NT2/D1 (cell line): ENCODE measurements at places on chromosomes 6 and 20.

- DNase-seq = peak; percentile 69
These were observed 47.8 kb upstream of the IMPG1 start for GRCh38 chr6:76120302-76120701.

DNA sequence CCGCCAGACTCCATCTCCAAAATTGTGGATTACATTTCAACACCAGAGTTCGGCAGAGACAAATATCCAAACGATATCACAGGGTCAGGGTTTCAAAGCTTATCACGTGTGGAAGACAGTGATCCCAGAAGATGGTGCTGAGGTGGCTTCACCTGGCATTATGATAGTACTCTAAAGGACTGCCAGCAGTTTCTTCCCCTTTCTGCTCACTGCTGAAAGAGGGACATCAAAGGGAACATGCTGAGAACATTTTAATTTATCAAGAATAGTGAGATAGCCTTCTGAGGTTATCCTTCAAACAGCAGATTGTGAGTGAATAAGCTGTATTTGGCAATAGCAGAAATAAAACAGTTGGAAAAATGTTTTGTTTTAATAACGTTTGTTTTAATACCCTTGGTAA is 79.7 kb downstream of the FIG4 start:
- no peak for DNase-seq

GRCh38 chr6:73421534-73421933 is 26.9 kb downstream of the DDX43 start:
- DNase-seq = no peak

DNA sequence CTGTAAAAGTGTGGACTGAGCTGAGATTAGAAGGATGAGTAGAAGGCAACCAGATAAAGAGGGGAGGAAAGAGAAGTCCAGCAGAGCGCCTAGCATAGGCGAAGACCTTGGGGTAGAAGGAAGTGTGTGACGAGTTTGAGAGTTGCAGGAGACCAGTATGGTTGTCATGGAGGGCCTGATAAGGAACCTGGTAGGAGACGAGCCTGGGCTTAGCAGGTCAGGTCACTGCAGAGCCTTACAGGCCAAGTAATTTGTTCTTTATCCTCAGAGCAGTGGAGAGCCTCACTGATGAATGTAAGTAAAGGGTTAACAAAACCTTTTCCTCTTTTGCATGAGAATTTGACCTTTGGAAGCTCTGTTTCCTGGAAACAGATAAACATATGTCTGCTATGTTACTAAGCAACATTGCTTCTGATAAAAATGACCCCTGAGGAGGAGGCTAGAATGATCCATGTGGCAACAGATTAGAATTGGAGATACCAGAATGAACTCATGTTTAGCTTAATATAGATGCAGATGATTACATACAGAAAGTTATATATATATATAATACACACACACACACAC is 2.9 kb upstream of the TMEM74B start:
- no peak for DNase-seq

DNA sequence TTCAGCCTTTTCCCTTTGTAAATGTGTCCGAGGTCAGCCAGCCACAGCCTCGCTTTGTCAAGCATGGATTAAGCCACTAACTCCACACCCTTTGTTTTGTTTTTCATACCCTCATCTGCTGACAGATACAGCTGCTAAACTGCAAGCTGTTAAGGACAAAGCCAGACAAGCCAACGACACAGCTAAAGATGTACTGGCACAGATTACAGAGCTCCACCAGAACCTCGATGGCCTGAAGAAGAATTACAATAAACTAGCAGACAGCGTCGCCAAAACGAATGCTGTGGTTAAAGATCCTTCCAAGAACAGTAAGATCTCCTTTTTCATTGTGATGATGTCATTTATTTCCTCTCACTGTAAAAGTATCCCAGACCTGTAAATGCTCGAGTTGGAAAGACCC is 269.3 kb downstream of the ARHGAP18 start:
- DNase-seq = peak; percentile 3

DNA sequence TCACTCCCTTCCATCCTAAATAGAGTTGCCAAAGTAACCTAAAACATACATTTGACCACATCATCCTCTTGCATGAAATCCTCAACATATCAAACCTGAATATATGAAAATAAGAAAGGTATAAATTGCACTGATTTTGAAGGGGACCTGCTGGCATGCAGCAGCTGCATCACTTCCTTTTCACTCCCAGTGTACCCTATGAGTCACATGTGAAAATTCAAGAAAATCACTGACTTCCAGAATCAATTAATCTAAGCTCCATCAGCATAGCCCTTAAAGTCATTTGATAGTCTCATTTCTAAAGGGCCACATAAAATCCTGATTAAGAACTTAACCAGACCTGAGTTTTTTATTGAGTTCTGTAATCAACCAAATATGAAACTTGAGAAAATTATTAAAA is 24.3 kb downstream of the SNX14 start:
- DNase-seq = no peak

GRCh38 chr20:43840382-43841070 is 74.1 kb upstream of the TOX2 start:
- peak; percentile 32 for DNase-seq
